ENCODE measurements at places on chromosomes 1 and 21. TPM values are rescaled to one million over a fixed set of nuclear protein-coding genes. Genes with fewer than 3 reads are reported as not detected.

CD5L gene
- not detected for total RNA-seq

RGS5 gene
- total RNA-seq: 75.4 TPM

- no peak for DNase-seq
Measured at GRCh38 chr1:199931666-199932377, 95.7 kb upstream of the NR5A2 start.

GRCh38 chr1:25540750-25541342 lies 2.6 kb upstream of the LDLRAP1 start:
- DNase-seq: no peak

DNA sequence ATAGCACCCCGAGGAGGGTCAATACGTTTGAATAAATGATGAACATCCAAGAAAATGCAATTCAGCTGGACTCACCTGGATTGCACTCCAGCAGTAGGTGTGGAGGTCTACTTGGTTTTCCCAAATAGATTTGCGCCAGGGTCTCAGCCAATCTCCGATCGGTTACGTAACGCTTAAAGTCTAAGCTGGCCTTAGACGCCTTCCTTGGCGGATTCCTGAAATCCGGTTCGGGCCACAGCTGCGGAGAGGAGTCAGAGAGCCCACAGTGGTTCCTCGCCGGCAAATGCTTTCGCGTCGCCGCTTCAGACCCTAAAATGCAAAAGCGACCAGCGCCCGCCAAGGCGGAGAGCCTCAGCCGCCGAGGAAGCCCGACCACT lies 322 bp downstream of the TFB2M start:
- no peak for DNase-seq

DNA sequence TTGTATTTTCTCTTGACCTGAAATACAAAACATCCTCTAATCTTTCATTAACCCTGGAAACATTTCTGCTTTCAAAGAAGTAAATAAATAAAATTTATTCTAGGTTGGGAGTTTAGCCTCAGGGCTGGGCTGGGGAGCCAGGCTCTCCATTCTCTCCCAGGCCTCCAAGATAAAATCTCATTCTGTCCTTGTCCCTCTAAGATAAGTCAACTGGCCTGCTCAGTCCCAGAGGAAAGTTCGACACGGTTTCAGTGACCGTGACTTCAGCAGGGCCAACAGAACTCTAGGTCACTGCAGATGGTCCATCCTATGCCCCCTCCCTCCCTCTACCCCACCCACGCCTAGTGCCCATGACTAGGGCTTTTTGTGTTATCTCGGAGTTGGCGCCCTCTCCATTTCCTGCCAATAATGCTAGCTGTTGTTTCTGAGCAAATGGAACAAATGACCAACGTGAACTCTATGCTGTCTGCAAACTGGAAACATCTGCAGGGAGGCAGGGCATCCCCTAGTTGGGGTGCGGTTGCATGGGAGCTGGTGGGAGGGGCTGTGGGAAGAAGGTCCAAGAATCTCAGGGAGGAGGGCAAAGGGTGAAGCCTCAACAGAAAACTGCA lies 10.1 kb upstream of the ADORA3 start:
- DNase-seq: no peak

All from endodermal cell (in vitro differentiated cells).